ENCODE measurements at places on chromosomes 7 and 10.

DNA sequence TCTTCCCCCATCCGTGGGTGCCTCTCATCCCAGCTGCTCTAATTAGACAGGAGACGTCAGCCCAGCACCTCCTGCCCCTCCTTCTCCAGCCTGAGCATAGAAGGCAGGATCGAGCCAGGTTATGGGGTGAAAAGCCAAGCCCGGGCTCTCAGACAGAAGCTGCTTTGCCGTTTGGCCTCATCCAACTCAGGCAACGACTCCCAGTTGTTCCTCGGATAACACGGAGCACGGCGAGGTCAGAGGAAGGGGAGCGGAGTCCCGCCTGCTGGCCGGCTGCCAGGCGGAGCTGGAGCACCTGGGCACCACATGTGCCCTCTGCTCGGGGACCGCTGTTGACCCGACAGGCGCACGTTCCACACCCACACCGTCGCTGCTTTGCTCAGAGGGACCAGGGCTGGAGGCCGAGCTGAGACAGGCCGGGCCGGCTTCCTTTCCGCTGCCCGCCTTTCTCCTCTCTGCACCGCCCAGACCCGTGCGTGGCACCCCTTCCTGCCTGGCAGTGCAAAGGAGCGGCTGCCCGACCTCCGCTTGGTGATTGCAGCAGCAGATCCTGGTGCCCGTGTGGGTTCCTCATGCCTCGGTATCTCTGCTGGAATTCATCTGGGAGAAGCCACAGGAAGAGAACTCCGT, 21.6 kb upstream of the UNCX start:
- no peak for DNase-seq

DNA sequence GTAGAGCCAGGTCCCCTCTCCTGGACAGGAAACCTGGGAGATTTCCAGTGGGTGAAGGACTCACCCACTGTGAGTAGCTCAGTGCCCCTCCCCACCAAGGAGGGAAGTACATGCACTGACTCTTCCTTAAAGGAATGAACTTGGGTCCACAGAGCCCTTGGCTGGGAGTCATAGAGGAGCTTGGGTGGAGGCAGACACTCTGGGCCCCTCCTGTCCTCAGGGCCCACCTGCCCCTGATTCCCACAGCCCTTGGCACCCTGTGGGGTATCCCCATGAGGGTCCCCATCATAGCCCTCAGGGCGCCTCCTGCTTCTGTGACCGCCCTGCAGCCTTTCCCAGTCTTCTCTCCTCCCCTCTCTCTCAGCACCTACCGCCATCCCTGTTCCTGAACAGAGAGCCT, 3.7 kb downstream of the EN2 start:
- no peak for DNase-seq

GRCh38 chr7:133409421-133409820, 156.5 kb downstream of the EXOC4 start:
- no peak for DNase-seq

GRCh38 chr7:66919704-66920103, 1.3 kb upstream of the TMEM248 start:
- DNase-seq, result no peak
